NCI-H1092 treated with DMSO at 0.1 percent for 48 hours (cell line): ENCODE measurements at places on chromosomes 11 and 22.

DNA sequence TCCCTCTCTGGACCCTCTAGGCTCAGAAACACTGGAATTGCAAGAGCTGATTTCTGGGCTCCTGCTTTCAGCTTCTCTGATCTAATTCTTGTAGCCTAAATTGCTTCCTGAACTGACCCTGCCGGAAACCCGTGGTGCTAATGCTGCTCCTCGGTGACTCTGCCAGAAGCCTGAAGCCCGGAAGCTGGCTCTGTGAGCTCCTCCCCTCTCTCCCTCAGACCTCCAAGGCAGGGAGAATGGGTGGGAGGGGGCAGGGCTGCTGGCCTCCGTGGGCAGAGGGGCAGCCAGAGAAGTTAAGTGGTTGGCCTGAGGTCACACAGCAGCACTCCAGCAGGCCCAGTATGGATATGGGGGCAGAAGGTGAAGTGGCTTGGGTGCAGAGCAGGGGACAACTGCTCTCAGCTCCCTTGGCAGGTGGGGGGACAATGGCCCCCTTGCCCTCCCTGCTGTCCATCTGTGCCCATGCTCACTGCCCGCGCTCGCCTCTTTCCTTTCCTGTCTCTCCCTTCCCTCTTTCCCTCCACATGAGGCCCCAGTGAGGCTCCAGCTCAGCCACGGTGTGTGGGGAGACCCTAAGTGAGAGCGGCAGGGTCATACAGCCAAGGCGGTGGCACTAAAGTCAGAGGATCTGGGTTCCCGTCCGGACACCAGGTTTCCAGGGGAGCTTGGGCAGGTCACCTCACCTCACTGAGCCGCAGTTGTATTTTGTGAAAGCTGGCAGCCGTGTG is 16.2 kb downstream of the CAPN5 start:
- no peak for DNase-seq

DNA sequence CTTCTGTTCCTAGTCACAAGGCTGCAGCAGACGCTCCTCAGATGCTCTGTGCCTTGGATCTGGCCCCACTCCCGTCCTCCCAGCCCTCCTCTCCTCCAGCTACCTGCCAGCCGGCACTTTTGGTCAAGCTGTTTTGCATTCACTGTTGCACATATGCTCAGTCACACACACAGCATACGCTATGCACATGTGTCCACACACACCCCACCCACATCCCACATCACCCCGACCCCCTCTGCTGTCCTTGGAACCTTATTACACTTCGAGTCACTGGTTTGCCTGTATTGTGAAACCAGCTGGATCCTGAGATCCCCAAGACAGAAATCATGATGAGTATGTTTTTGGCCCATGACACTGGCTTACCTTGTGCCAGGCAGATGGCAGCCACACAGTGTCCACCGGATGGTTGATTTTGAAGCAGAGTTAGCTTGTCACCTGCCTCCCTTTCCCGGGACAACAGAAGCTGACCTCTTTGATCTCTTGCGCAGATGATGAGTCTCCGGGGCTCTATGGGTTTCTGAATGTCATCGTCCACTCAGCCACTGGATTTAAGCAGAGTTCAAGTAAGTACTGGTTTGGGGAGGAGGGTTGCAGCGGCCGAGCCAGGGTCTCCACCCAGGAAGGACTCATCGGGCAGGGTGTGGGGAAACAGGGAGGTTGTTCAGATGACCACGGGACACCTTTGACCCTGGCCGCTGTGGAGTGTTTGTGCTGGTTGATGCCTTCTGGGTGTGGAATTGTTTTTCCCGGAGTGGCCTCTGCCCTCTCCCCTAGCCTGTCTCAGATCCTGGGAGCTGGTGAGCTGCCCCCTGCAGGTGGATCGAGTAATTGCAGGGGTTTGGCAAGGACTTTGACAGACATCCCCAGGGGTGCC is 109.8 kb downstream of the BCR start:
- peak; percentile 15 for DNase-seq

- no peak for DNase-seq
Measured at GRCh38 chr11:32437495-32438345, 2.4 kb upstream of the WT1 start.

- DNase-seq: no peak
Measured at GRCh38 chr11:10385696-10386095, 69.4 kb upstream of the AMPD3 start.

DNA sequence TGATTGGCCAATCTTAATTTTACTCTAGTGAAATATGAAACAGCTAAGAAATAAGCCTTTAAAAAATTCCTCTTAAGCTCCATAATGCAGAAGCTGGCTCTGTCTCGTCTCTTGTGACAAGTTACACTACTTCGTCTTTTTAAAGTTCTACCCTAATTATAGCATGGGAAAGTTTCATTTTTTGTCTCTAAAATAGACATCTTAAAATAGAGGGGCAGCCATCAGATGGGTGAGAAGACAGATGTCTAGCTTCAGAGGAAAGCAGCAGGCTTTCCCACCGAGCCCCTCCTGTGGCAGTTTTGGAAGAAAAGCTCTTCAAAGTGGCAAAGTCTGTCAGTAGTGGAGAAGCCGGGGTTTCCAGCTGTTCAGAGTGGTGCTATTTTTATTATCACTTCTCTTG is 39.5 kb downstream of the XRRA1 start:
- no peak for DNase-seq

GRCh38 chr11:77592727-77593126 is 3.0 kb downstream of the AQP11 start:
- peak; percentile 59 for DNase-seq

DNA sequence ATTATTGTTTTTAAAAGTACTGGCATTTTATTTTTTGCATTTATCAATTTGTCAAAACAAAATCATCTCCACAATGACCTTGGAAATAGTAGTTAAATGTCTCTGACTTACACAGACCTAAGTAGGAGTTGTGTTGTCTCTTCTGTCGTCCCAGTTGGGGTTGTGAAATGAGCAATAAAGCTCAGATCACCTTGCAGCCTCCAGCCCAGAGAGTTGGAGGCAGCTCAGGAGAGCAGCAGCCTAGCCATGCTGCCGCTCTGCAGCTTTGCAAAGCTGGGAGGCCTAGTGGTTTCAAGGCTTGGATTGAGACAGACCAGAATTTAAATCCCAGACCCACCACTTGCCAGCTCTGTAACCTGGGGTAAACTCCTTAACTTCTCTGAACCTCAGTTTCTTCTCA is 65.2 kb upstream of the CRYBB3 start:
- no peak for DNase-seq

DNA sequence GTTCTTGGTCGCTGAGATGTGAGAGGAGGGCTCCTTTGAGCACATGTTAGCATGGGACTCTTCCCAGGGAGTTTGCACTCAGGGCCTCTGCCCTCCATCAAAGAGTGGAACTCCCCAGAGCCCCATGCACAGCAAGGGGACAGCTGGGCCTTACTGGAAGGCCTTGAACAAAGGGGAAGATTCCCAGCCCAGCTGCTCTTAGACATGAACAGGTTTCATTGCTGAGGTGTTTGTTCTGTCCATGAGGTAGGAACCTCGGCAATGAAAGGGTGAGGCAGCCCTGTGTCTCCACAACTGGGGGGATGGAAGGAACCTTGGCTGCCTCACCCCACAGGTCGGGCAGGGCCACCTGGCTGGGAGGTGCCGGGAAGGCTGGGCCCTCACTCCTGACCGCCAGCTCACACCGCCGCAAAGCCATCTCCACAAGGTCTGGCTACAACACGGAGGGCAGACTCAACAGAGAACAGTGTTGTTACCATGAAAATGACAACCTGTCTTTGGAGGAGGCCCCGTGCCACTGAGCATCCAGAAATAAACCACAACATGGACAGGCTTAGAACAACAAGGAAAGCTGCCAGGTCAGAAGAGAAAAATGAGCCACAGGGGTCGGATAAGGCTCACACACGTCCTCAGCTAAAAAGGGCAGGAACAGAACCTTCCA is 3.2 kb downstream of the DERL3 start:
- DNase-seq: no peak

DNA sequence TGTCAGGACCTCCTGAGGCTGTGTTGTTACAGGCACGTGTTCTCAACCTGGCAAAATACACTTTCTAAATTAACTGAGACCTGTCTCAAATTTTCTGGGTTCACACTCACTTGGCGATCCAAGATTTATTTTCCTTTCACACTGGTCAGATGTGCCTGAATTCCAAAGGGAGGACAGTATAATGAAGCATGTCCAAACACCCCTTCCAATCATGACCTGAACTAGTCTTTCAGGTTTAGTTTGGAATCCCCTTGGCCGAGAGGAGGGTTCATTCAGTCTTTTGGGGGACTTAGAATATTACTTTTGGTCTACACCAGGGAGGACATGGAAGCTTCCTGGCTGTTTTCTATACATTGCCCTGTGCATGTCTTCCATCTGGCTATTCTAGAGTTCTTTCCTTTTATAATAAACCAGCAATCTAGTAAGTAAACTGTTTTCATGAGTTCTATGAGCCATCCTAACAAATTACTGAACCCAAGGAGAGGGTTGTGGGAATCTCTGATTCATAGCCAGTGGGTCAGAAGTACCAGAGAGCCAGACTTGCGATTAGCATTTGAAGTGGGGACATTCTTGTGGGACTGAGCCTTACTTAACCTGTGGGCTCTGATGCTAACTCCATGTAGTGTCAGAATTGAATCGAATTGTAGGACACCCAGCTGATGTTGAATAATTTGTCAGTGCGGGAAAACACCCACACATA is 14.8 kb upstream of the TMEM216 start:
- no peak for DNase-seq

- peak; percentile 12 for DNase-seq
Measured at GRCh38 chr22:30205281-30206115, 41.1 kb downstream of the LIF start.

GRCh38 chr22:25159028-25159427 is 40.6 kb upstream of the CRYBB3 start:
- DNase-seq: no peak

- peak; percentile 98 for DNase-seq
Measured at GRCh38 chr11:9138612-9139579, 47.5 kb upstream of the SCUBE2 start.

DNA sequence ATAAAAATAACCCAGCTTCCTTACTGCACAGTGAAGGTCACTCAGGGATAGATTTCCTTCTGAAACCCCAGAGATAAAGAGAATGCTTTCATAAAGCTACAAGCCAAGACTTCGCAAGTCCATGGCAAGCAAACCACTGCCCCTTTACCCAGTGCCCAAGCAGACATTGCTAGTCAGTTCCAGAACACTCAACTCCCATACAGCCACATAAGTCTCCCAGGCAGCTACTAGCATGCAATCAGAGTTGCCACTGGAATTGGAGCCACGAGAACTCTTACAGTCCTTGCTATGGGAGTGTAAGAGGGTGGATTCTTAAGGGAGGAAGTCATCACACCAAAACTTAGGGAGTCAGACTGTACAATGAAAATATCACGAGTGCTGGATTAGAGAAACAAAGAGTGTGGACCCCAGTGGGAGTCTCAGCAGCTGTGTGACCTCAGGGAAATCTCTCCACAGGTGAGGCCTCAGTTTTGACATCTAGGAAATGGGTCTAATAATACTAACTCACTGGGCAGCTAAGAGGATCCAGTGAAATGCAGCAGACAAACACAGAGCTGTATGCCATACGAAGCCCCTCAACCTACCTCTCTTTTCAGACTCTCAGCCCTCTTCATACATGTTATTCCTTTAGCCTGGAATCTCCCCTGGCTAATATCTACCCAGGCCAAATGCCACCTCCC is 526.6 kb downstream of the MN1 start:
- DNase-seq: no peak

DNA sequence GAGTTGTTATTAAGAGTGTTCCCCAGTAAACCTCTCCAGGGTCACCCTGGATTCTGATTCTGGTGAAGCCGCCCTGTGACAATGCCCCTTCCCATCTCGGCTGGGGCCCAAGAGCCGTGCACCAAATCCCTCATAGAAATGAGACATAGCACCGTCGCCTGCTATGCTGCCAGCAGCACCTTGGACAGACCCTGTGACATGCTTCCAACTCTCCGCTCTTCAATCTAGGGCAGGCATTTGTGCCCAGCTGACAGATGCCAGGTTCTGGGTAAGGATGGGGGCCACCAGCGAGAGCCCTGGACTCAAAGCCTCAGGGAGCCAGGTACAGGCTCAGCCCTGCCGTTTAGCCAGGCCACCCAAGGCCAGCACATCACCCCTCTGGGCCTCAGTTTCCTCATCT is 55.8 kb upstream of the TCF20 start:
- no peak for DNase-seq

DNA sequence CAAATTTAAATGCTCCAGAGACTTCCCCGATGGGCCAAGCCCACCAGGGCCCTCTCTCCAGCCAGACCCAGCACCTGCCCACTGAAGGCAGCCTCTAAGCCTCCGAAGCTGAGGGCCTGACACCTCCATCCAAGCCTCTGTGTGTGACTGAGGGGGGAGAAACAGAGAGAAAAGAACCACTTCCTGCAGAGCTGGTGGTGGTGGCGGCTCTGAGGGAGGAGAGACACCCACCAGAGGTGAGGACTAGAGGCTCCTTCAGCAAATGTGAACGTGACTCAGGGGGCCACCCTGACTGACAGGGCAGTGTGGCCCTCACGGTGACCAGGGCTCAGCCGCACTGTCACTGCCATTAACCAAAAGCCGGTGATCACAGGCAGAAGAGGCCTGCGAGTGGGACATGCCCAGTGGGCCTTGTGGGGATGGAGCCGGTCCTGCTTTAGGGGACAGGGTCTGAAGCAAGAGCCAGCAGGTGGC is 31.0 kb upstream of the CD5 start:
- no peak for DNase-seq

DNA sequence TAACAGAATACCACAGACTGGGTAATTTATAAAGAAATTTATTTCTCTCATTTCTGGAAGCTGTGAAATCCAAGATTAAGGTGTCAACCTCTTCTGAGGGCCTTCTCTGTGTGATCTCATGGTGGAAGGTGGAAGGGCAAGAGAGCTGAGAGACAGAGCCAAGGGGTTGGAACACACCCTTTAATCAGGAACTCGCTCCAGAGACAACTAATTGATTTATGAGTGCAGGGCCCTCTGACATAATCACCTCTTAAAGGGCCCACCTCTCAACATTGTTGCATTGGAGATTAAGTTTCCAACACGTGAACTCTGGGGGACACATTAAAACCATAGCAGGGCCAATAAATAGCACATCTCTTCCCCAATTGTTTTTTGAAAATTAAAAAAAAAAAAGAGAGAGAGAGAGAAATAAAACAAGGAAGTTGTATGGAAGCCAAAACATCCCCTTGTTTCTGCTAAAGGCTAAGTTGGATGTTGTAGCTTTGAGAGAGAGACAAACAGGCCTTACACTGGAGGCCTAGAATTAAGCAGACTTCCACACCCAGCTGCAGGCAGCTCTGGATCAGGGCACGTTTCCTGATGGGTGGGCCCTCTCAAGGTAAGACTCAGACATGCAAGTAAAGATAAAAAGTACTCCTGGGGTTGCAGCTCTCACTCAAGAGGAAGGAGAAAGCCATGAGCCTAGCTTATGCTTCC is 64.1 kb upstream of the BIRC3 start:
- DNase-seq: no peak

- peak; percentile 100 for DNase-seq
Measured at GRCh38 chr11:58578136-58578634, 678 bp upstream of the ZFP91 start.
